ENCODE measurements at places on chromosomes 6 and 20.

DNA sequence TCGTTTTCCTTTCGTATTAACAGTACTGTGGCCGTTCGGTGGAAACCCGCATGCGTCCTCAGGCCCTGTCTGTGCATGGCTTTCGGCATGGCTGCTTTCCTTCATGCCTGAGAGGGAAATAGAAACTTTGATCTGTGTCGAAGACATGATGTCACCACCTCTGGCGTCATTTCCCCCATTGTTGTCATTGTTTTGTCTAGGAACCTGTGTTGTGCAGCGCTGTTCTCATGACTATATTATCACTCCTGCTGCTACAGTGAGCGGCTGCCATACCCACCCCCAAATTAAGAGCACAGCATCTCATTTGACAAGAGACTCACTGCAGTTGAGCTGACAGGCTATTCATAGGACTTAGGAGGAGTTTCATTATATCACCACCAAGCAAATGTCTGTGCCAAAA lies 172.3 kb downstream of the TMEM242 start:
- DNase-seq = no peak

- no peak for DNase-seq
These were observed 98.1 kb downstream of the DNAH8 start for GRCh38 chr6:38813041-38813823.

DNA sequence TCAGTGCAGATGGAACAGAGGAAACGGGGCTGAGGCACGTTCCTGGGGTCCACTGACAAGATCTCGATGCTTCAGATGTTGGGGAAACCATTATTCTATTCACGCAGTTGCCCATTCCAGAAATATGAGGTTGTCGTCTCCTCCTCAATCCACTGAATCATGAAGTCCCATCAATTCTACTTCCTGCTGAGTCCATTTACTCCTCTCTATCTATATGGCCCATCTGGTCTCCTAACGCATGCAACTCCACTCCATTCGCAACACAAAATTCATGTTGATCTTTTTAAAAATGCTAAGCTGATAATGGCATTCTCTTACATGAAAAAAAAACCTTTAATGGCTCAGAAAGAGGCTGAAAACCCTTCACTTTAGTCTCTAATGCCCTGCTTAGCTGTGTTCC lies 37.5 kb downstream of the MAP3K5 start:
- no peak for DNase-seq

GRCh38 chr6:151131324-151132007 lies 108.3 kb upstream of the AKAP12 start:
- no peak for DNase-seq

DNA sequence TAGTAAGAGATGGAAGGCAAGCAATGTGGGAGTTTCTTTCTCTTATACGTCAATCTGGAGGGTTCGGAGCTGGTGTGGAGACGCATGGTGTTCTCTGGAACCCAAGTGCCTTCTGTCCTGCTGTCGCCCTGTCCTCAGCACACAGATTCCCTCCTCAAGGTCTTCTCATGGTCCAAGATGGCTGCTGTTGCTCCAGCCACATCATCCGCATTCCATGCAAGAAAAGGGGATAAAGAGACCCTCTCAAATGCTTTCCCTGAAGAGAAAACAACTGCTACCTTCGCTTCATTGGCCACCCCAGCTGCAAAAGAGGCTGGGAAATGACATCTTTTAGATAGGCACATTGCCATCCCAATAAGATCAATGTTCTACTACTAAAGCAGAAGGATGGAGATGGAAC lies 151.2 kb downstream of the ANKRD60 start:
- no peak for DNase-seq

DNA sequence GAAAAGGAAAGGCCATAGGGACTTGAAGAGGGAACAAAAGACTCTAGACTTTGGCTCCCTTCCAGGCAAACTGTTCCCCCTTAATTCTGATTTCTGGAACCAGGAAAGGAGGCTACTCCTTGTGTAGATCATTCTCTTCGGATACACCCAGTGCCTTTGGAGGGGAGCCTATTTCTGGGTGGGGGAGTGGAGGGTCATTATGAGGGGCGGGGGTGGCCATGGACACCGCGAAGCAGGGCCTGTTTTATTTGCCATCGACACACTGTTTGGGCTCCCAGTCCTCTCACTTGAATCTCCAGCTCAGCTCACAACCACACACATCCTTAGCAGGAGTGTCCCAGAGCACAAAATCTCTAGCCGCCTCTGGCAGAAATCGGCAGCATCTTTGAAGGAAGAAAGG lies 132.3 kb downstream of the PXDC1 start:
- no peak for DNase-seq

Measured in OCI-LY7 (cell line).